Stimulated activated CD8-positive, alpha-beta memory T cell treated with anti-CD3 and anti-CD28 coated beads, Interleukin-7, amount 100 ng/mL, for 24 hours (primary cell): ENCODE measurements at places on chromosomes 12 and 14.

- DNase-seq: no peak
Measured at GRCh38 chr12:97216848-97217247, 245.8 kb upstream of the RMST start.

DNA sequence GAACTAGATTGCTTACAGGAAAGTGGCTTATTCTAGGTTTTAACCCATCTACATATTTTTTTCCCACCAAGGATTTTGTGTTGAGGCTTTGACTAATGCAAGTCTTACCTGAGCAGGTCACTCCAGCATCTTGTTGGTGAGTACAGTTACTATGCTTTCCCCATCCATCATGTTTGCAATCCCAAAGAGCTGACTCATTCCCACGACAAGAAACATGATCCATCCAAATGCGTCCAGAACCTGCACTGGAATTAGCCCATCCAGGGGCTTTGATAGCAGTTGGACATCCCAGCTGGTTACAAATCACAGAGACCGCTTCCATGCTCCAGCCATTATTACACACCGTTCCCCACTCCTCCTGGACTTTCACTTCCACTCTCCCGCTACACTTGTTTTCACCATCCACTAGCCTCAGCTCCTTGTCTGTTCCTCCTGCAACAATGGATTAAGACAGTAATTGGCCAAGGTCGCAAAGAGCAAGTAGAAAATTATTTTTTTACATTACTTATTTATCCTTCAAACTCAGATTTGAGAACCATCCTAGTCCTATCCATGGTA is 2.5 kb downstream of the CD163 start:
- DNase-seq: no peak

- DNase-seq: no peak
Measured at GRCh38 chr12:103441437-103442181, 54.2 kb downstream of the C12orf42 start.

DNA sequence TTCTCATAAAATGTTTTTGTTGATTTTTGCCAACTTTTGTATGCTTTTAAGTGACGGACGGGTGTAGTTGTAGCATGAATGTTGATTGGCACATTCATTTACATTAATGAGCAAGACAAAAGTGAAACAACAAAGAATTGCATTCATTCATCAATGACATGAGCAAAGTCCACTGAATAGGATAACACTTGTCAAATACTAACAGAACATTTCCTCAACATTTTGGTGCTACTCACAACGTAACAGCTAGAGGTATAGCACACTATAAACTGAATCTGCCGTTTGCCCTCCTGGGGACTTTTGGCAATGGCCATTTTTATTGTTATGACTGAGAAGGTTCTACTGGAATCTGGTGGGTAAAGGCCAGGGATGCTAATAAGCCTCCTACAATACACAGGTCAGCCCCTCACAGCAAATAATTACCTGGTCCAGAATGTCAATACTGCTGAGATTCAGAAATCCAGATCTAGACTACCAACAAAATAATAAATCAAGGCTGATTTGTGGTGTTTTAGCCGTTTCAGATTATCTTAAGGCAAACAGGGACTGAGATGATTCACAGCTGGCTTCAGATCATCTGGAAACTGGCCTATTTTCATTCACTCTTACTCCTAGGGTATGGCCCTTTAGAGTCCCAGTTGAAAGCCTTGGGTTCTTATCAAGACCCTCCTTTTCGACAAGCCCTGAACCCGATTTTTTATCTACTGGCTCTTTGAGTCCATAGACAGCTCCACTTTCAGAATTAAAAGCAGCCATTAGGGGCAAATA is 22.5 kb upstream of the CDKN3 start:
- DNase-seq: no peak

- no peak for DNase-seq
Measured at GRCh38 chr12:108685469-108686260, 45.7 kb downstream of the CORO1C start.

DNA sequence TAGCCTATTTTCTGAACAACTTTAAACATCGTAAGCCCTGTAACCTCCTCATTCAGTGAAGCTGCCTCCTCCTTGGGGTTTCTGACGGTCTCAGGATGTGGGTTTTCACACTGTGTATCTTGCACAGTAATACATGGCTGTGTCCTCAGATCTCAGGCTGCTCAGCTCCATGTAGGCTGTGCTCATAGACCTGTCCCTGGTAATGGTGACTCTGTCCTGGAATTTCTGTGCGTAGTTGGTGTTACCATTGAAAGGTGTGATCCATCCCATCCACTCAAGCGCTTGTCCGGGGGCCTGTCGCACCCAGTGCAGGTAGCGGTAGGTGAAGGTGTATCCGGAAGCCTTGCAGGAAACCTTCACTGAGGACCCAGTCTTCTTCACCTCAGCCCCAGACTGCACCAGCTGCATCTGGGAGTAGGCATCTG is 980.5 kb downstream of the TMEM121 start:
- DNase-seq: no peak

- DNase-seq: no peak
Measured at GRCh38 chr12:103705927-103706326, 118.9 kb downstream of the STAB2 start.

GRCh38 chr12:47652521-47653234 is 53.2 kb downstream of the RPAP3 start:
- DNase-seq: no peak

GRCh38 chr14:91327250-91327595 is 82.7 kb upstream of the GPR68 start:
- no peak for DNase-seq

GRCh38 chr12:3398196-3398789 is 92.7 kb upstream of the PRMT8 start:
- no peak for DNase-seq

GRCh38 chr12:111757361-111758119 is 9.2 kb upstream of the ALDH2 start:
- no peak for DNase-seq

- DNase-seq: no peak
Measured at GRCh38 chr12:15629108-15629507, 160.1 kb downstream of the EPS8 start.

DNA sequence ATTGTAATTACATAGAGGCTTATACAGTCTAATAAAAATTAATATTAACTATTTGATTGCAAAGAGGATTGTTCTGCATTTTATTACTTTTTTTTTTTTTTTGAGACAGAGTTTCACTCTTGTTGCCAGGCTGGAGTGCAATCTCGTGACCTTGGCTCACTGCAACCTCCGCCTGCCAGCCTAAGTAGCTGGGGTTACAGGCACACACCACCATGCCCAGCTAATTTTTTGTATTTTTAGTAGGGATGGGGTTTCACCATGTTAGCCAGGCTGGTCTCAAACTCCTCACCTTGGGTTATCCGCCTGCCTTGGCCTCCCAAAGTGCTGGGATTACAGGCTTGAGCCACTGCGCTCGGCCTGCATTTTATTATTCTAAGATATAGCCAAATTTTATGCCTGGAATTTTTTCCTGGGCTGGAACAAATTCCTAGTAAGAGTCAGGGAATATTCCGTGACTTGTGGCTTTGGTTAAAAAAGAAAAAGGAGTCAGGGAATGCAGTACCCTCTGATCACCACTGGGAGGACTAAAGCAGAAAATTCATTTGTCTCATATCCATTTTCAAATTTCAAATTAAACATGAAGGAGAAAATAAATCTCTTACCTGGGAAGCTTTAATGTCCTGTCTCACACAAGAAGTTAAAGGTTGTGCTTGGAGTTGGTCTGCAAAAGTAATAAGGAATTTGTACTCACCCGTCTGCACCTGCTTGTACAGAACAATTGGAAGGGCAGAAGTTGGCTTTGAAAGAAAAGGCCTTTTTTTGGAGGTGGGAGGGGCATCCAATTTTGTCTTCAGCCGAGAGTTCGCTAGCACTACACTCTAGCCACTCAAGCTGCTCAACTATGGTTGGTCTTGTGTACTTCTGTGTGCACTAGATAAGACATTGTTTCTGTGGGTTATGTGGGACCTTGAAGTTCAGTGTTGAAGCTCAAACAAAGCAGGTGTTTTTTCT is 8.7 kb downstream of the MARK3 start:
- no peak for DNase-seq

- DNase-seq: no peak
Measured at GRCh38 chr12:115817389-115817788, 460.1 kb downstream of the MED13L start.

- DNase-seq: no peak
Measured at GRCh38 chr14:20341646-20342045, 1.8 kb upstream of the PARP2 start.

- DNase-seq: no peak
Measured at GRCh38 chr12:63276537-63277365, 125.8 kb upstream of the AVPR1A start.
